ENCODE measurements at places on chromosomes 12 and 14.
A peak's percentile ranks its signal among the peaks of the same experiment; 100 is the strongest.

- DNase-seq: no peak
Observed at GRCh38 chr14:72476657-72477499, 417.0 kb downstream of the DPF3 start.

DNA sequence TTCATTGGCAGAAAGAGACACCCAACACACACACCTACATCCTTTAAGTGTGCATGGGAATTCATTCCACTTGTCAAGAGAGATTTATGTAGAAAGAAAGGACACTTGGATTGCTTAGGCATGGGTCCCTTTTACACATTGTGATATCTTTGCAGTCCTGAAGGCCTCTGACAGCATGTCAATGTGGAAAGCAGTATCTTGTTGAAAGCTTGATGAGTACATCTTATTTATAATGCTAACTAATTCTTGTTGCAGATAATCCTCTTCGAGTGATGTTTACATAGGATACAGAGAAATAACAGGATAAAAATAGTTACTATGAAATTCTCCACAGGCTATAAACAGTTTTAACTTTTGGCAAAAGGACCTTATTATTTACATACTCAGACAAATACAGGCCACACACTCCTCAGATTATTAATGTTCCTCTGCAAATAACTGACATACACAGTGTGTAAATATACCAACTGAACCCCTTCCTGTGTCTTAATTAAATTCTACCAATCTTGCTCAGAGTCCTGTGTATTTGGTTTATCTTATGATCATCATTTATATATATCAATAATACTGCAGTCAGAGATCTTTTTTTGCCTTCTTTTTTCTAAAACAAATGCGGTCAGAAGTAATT, 111.8 kb upstream of the DIO2 start:
- DNase-seq: no peak

GRCh38 chr12:3510597-3510996, 19.6 kb downstream of the PRMT8 start:
- DNase-seq: no peak

DNA sequence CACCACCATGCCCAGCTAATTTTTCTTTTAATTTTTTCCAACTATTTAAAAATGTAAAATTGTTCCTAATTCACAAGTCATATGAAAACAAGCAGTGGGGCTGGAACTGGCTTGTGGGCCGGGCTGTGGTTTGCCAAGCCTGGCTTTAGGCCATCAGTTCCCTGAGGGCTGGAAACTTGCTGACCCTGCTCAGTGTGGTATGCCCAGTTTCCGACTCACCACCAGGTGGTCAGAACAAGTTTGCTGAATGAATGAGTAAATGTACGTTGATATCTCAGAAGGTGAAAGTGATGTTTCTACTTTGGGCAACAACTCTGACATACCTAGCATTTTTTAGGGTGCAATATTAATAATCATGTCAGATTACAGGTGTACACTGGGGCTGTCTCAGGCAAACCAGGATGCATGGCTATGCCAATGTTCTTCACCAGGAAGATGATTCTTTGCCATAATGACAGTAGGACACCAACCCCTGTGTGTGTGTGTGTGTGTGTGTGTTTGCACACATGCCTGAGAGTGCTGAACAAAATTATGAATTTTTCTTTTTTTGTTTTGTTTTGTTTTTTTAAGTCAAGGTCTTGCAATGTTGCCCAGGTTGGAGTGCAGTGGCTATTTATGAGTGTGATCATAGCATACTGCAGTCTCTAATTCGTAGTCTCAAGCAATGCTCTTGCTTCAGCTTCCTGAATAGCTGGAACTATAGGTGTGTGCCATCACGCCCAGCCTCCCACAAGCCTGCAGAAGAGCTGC, 106.1 kb downstream of the PTPN11 start:
- DNase-seq: no peak

- no peak for DNase-seq
Observed at GRCh38 chr14:22819151-22819988, 4.1 kb upstream of the SLC7A7 start.

DNA sequence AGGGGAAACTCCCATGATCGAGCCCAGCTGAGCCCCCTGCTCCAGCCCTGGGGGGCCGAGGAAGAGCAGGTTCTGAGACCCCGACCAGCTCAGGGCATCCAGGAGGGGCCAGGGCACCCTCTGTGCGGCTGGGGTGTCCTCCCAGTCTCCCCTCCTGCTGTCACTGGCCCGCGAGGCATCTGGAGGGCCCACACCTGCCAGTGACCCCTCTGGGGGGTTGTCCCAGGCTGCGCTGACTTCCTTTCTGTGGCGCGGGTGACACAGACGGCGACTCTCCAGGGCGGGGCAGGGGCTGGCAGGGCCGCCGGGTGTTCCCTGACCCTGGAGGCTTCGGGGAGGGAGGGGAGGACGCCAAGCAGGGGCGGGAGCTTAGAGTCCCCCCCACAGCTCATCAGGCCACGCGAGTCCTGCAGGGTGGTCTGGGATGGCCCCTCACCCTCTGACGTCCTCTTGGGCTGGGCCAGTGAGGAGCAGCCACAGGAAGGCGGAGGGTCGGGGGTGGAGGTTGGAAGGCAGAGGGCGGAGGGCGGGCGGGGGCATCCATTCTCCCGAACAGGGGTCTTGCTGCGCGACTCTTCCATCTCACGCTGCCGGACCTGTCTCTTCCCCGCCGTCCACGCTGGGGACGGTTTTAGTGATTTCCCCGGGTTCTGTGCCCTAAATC, 38.6 kb upstream of the FBRSL1 start:
- DNase-seq: no peak

- no peak for DNase-seq
Observed at GRCh38 chr12:109731231-109731731, 17.7 kb downstream of the FAM222A start.

- peak; percentile 61 for DNase-seq
Observed at GRCh38 chr12:33752854-33753253, 269.4 kb upstream of the ALG10 start.

DNA sequence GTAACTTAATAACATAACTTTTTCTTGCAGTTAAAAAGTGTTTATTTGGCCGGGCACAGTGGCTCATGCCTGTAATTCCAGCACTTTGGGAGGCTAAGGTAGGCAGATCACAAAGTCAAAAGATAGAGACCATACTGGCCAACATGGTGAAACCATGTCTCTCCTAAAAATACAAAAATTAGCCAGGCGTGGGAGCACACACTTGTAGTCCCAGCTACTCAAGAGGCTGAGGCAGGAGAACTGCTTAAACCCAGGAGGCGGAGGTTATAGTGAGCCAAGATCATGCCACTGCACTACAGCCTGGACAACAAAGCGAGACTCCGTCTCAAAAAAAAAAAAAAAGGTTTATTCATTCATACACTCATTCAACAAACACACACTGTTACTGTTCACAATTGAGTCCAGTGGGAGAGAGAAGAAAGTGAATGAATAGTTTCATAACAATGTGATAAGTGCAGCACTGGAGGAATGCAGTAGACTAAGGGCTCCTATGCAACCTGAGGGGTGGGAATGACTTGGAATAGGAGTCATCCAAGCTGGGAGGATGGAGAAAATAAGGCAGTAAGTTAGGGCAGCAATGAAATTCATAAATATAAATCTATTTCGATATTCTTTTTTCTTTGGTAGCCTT, 19.8 kb downstream of the DAD1 start:
- no peak for DNase-seq

GRCh38 chr12:123712780-123713319, 697 bp downstream of the ATP6V0A2 start:
- no peak for DNase-seq

DNA sequence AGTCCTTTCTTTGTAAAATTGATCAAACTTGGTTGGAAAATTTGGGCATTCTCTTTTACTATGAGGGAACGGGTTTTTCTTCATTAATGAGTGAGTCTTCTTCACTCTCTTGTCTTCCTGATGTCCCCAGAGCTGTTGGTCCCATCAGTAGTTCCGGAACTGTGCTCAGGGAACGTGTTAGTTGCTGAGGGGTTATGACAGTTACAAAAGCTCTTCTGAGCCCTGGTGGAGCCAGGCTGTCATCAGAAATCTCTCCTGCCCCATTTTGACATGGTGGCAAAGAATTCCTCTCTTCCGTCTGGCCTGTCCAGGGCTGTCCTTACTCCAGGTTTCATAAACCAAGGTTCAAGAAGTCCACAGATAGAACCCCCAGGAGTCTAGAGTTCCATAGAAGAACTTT, 208.5 kb downstream of the SLC41A2 start:
- DNase-seq: no peak

DNA sequence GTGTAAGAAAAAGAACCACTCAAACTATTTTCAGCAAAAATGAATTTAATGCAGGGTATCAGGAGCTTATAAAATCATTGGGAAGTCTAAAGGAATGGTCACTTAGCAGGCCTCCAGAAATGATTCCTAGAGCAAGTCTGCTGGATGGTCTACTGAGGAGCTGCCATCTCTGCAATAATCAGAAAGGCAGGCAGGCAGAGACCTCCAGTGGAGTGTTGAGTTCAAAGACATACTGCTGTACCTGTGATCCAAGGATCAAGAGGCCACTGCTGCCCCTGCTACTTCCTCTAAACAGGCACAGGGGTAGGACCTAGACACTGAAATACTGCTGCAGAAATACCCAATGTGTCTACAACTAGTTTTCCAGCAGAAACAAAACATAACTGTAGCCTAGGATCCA, 14.5 kb upstream of the KICS2 start:
- no peak for DNase-seq

DNA sequence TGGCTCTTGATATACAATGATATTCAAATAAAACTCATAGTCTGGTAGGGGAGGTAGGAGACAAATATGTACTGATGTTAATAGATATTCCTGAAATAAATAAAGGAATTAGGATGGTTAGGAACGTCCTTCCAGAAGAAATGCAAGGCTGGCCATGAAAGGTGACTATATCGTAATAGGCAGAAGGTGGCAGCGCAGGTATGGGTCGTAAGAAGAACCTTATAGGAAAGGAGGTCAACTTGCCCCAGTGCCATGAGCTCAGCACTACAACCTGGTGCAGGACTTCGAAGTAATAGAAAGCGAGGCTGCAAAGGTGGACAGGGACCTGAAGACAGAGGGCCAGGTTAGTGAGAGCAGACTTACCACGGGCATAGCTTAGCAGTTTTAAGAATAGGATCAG, 55.3 kb upstream of the FGD4 start:
- no peak for DNase-seq

- DNase-seq: no peak
Observed at GRCh38 chr14:101875727-101876554, 88.4 kb upstream of the DYNC1H1 start.

- no peak for DNase-seq
Observed at GRCh38 chr12:3375326-3375725, 115.7 kb upstream of the PRMT8 start.

- no peak for DNase-seq
Observed at GRCh38 chr14:100138082-100138787, 21.2 kb downstream of the DEGS2 start.

GRCh38 chr14:28057359-28058296, 709.0 kb upstream of the FOXG1 start:
- DNase-seq: no peak

- DNase-seq: no peak
Observed at GRCh38 chr12:102753802-102754201, 163.2 kb downstream of the PAH start.

- no peak for DNase-seq
Observed at GRCh38 chr12:46459861-46460545, 87.4 kb upstream of the SLC38A2 start.

- DNase-seq: no peak
Observed at GRCh38 chr12:43402436-43402835, 149.6 kb downstream of the ADAMTS20 start.

- no peak for DNase-seq
Observed at GRCh38 chr12:130559806-130560205, 156.3 kb downstream of the RIMBP2 start.

DNA sequence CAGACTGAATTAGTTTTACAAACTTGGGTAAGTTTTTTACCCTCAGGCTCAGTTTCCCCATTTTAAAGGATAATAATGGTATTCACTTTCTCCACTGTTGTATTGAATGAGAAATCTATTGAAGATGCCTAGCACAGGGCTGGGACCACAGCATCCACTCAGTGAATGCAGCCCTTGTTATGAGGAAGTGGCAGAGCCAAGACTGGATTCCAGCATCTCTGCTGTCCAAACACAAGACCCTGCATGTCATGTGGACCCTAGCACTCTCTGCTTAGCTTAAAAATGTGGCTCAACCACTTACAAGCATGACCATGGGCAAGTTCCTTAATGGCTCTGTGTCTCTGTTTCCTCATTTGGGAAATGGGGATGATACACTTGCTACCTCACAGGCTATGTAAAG, 24.1 kb upstream of the TRIM9 start:
- no peak for DNase-seq

- DNase-seq: no peak
Observed at GRCh38 chr12:114926341-114926740, 242.4 kb upstream of the TBX3 start.

- no peak for DNase-seq
Observed at GRCh38 chr12:53712059-53712643, 15.1 kb downstream of the CALCOCO1 start.

DNA sequence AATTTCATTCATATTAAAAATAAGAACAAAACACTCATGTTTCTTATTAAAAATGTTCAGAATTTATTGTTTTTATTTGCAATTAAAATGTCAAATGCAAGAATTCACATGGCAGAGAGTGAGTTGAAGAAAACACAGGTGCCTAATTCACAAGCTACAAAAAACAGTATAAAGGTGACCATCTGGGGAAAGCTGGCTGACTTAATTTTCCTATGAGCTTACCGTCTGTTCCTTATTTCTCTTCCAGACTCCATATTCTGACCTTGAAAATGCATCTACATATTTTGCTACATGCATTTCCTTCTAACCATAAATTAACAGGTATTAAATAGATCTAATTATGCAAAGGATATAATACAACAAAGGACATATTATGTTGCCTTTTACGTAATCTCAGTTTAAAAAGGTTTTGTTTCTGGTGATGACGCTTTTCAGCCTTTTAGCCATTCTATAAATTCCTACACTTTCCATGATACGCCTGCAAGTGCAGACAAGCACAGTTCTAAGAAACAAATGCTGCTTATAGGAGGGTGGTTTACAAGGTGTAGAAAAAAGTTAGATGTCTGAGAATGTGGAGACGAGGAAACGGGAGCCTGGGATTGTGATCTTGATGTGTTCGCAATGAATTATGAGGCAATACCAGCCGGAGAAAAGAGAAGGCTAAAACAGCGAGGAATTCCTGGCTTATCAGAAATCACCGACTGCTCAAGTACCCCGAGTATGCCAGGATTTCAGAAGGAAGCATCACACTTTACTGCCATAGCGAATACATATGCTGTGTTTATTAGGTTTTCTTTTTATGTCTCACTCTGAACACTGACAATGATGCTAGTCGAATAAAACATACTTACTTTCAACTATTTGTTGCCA, 24.6 kb downstream of the LIN7A start:
- no peak for DNase-seq

DNA sequence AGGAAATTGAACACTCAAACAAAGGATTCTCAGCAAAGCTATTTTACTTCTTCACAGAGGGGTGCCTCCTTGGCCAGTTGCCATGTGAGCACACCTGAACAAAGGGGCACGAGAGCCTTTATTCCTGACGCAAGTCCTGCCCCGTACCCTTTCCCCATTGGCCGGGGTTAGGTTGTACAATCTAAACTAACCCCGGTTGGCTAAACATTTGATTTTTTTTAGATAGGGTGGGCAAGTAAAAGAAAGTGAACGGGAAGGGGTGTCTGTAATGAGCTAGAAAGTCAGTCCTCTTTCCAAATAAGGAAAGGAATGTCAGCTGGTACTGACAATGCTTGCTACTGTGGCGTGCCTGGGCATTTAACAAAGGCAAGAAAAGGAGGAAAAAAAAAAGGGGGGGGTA, 135.5 kb upstream of the CDKN3 start:
- no peak for DNase-seq

All from NCI-H446 treated with DMSO at 0.1 percent for 48 hours (cell line).